Activated CD8-positive, alpha-beta memory T cell treated with anti-CD3 and anti-CD28 coated beads for 4 hours (primary cell): ENCODE measurements at places on chromosomes 3 and 15.

DNA sequence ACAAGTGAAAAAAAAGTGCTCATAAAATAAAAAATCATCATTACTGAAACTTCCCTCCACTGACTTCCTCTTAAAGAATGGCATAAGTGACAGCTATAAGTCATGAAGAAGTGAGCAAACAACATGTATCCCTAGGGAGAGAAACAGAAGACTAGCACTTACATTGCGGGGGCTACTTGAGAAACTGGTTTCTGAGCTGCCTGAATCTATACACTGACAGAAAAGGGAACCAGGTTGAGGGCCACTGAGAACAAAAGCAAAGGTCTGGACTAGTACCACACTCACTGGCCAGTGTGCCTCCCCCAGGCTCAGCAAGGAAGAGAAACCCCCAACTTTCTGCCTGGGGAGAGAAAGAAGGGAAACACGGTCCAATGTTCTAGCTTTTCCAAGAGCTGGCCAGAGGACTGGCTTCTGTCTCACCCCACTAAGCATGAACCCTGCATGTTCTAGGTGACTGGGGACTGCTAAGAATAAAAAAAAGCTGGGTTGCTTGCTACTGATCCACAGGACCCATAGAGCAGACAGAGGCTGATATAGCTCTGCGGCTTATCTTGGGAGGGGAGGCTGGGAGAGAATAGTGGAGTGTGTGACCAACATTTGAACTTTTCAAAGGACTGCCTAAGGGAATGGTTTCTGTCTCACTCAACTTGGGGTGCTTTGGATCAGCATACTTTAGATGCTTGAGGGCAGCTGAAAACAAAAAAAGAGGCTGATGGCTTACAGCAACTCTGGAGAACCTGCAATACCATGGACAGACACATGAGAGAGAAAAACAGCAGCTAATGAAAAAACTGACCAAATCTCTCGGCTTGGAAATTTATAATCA lies 8.1 kb downstream of the RAD18 start:
- DNase-seq: no peak

DNA sequence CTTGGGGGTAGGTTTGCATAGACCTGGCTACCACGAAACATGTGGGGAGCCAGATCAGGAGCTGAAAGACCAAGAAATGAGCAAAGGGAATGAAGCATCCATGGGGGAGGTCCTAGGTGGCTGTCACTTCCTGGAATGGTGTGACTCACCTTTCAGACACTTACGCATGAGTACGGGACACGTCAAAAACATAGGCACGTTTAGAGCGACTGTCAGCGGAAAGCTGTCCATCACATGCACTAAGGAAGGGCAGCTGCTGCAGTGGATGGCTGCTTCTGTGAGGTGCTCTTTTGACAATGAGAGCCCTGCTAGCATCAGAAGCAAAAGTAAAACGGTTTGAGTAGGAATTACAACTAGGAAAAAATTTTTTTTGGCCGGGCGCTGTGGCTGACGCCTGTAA lies 244.6 kb upstream of the CCDC54 start:
- DNase-seq: no peak

DNA sequence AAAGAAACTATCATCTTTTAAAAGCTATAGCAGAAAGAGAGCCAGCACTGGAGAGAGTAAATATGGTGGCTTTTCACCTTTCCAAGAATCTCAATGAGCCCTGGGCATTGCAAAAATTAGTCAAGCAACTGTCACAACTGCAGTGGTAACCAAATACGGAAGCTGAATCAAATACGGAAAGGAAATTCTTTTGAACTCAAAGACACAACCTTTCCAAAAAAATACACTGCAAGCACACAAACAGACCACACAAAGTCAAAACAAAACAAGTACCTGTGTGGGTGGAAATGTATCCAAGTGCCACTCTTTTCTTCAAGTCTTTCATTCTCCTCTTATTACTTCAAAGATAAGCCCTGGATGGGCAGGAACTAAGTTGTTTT lies 17.6 kb downstream of the VGLL4 start:
- DNase-seq: no peak

DNA sequence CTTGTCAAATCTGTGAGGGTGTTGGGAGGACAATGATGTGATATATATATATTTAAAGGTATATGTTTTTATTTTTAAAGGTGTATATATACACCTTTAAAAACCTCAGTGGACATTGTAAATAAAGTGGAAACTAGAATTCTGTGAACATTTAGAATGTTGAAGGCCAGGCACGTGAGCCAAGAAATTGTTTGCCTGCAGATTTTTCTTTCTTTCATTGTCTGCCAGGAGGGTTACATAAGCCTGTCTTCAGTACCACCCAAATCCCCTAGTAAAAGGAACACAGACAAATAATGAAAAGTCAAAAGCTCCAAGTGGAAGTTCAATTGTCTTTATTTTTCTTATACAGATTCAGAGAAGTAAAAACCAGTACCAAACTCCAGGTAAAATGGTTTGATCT lies 42.4 kb downstream of the TM4SF4 start:
- no peak for DNase-seq
